ENCODE measurements at places on chromosomes 12 and 14.
A peak's percentile ranks its signal among the peaks of the same experiment; 100 is the strongest.

DNA sequence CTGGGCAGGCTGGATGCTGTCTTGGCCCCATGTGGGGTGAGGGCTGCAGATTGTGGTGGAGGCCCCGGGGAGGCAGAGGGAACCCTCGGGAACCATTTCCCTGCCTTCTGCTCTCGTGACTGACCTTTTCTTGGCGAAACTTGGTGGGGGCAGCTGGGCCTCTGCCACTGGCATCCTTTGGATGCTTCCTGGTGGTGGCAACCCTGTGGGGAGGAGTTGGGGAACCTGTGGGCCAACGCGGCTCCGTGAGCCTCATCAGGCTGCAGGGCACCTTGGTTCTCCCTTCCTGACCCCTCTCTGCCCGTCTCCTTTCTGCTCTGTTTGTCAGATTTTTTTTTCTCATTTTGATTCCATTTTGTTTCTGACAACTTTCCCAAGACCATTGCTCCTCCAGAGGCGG, 14.4 kb downstream of the TMEM121 start:
- DNase-seq: no peak

DNA sequence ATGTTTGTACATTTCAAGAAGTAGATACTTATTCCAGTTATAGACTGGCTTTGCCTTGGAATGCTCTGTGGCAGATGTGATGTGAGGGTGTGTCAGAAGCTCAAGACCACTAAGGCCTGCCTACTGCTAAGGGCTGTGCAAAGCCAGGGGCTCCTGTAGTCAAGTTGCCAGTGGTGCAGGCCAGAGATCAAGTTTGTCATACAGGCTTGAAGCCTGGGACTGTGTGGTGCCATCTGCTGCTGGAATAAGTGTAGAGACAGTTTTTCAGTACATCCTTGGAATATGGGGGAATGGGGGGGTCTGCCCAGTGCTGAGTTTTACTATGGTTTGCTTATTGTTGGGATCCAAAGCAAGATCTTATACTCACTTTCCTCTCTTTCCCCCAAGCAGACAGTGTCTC, 649.9 kb upstream of the FOXG1 start:
- peak; percentile 3 for DNase-seq

GRCh38 chr14:102278631-102278935, 26.4 kb downstream of the MOK start:
- DNase-seq: no peak

DNA sequence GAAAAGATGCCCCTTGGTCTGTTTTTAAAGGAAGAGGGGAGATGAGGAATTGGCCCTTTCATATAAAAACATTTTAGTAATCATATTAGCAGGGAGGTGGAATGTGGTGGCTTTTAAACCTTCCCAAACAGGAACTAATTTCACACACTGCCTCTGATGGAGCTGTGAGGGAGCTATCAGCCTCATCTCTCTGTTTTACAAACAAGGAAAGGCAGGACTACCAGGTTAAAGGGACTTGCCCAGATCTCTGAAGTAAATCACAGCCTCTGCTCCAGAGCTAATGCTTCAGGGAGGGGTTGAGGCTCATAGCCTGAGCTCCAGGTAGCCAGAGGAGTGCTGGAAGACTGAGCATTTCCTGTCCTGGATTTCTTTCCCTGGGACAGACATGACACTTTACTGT, 1.1 kb upstream of the BMP4 start:
- DNase-seq: no peak

DNA sequence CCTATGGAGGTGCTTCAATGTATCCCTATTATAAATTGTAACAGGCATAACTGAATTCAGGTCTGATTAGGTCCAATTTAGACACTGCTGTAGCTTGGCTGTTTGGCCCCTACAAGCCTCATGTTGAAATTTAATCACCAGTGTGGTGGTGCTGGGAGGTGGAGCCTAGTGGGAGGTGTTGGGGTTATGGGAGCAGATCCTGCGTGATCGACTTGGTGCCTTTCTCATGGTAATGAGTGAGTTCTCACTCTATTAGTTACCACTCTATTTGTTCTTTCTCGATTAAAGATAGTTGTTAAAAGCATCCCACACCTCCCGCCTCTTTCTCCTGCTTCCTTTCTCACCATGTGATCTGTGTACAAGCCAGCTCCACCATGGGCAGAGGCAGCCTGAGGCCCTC, 122.1 kb downstream of the FOXA1 start:
- no peak for DNase-seq

DNA sequence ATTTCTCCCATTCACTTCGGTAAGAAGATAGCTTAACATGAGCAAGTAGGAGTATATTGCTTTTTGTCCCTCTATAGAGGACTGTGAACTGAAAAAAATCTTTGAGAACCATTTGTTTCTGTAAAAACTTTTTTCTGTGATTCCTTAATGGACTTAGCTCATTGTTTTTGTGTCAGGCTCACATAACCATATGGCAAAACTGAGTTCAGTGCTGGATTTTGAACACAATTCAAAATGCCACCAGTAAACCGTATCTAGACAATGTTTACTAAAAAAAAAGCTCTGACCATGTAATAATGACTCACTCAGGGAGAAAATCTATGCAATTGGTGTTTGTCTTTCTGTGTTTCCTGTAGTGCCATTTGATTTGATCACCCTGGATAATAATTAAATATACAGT, 5.2 kb downstream of the TRHDE start:
- DNase-seq: no peak

GRCh38 chr14:58398495-58398894, 2.8 kb downstream of the TOMM20L start:
- no peak for DNase-seq

- DNase-seq: no peak
These were observed 1.3 kb upstream of the CAPRIN2 start for GRCh38 chr12:30756074-30756473.

GRCh38 chr12:27644158-27644845, 51.9 kb upstream of the REP15 start:
- peak; percentile 47 for DNase-seq

DNA sequence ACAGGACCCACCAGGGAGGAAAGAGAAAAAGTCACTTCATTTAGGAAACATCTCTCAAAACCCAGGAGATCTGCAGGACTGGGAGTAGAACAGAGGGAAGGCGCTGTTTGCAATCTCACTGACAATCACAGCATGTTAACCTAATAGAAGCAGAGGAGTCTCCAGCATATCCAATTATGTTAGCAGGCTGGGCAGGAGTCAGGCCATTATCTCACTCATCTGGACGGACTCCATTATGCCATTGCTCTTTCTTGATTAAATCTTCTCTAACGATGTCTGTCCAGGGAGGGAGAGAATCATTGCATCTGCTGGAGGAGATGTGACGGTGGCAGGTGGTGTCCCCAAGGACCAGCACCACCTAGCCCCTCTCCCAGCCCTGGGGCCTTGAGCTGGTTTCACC, 203.8 kb upstream of the SFSWAP start:
- DNase-seq: no peak

- no peak for DNase-seq
These were observed 170.0 kb upstream of the PRMT8 start for GRCh38 chr12:3320881-3321509.

DNA sequence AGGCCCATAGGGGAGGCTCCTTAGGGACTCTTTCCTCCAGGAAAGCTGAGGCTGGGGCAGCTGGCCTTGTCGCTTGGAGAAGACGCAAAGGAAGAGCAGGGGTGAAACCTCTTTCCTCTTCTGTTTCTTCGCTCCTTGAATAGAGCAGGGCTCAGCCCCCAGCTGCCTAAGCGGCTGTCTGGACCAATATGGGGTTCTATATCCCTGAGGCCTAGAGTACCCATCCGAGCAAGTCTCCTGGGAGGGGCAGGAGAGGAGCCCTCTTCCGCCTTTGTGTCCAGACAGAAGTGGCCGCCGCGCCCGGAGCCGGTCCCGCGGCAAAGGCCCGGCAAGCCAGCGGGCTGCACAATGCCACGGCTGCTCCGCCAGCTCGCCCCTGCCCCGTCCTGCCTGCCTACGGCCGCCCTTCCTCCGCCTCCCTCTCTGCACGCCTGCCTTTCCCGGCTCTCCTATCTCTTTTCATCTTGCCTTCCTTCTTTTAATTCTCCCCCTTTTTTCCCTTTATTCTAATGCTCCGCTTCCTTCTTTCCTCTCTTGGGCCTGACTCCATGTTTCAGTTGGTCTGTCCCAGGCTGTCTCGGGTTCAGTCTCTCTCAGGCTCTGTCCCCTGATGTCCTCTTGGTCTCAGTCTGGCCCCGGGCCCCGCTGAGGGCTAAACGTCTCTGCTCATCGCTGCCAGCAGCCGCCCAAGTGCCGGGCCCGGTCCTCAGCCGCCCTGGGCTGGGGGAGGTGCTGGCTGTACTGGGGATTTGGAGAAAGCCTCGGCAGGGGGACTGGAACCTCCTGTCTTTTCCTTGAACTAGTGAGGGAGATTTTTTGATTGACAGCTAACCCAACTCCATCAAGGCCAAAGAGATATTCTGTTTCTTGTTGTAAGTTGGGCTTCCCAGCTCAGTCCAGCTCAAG, 2.5 kb upstream of the HOXC9 start:
- DNase-seq: no peak

DNA sequence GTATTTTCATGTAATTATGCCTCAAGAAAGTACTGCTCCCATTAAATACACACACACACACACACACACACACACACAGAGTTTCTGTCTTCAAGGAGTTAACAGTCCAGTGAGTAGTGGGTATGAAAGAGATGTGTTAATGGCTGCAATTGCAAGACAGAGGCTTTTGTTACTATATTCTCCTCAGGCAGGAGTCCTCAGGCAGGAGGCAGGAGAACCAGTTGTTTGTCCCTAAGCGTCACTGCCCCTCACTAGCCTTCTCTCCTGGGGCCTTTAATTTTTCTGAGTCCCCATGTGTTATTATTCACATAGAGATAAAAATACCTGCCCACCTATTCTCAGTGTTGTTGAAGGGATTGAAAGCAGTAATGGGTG, 31.2 kb downstream of the DAD1 start:
- no peak for DNase-seq

- DNase-seq: peak; percentile 77
These were observed 48.4 kb downstream of the ETV6 start for GRCh38 chr12:11697670-11698387.

DNA sequence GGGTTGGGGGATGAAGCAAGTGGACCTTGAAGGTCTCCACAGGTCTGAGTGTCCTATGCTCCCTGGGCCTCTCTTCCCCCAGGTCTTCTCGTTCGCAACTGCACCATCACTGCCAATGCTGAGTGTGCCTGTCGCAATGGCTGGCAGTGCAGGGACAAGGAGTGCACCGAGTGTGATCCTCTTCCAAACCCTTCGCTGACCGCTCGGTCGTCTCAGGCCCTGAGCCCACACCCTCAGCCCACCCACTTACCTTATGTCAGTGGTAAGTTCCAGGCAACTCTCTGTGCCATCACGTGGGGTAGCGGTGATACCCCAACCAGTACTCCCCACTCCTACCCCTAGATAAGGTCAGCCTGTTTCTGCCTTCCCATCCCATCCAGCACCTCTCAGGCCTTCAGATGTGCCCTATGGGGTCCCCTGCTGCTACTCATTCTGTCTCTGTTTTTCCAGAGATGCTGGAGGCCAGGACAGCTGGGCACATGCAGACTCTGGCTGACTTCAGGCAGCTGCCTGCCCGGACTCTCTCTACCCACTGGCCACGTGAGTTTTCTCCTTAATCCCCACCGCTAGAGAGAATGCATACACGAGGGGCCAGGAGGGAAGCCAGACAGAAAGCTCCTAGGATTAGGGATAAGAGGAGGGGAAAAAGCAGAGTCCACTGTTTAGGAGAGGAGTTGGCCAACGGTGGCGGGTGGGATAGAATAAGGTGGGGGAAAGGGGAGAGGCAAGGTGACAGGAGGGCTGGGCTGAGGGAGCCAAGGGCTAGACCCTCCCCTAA, 1.6 kb upstream of the TAPBPL start:
- DNase-seq: no peak

GRCh38 chr14:41609704-41610183, 3.1 kb downstream of the LRFN5 start:
- DNase-seq: no peak

DNA sequence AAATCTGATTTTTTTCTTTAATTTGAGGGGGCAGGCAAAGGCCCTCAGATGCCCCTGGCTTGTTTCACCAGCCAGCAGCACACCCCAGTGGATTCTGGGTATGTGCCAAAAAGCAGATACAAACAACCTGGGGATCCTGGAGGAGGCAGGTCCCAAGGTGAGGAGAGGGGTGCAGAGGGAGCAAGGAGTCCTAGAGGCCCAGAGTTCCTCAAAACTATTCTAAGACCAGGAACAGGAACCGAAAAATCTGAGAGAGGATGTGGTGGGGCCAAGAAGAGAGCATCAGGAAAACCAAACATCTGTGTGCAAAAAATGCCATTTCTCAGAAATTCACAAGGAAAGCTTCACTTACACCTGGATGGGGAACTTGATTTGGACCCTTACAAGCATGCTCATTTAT, 8.2 kb downstream of the KCNA5 start:
- DNase-seq: no peak

DNA sequence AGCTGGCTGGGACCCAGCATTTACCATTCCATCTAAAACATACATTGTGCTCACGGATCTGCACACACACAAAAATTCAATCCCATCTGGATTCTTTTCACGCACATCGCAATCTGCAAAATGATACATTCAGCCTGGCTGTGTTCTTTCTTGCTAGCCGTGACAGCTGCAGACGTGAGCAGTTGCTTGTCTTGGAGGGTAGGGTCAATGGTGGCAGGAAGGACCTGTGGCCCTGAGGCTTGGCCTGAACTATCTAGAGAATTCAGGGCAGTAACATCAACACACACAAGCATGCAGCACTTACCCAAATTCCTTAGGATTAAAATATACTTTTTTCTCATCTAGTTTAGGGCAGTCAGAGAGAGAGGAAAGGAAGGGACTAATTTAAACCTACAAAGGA, 72.0 kb downstream of the DICER1 start:
- no peak for DNase-seq

- peak; percentile 73 for DNase-seq
These were observed at the start of gene SLC8A3 for GRCh38 chr14:70188659-70189455. Gene SLC8A3, minus strand, starts transcription at chr14:70188951. Its CDS starts 20,529 bp downstream, at chr14:70168422.

- peak; percentile 7 for DNase-seq
These were observed 22.8 kb upstream of the OASL start for GRCh38 chr12:121061831-121062230.

GRCh38 chr12:120109570-120110267, 6.8 kb downstream of the RAB35 start:
- no peak for DNase-seq

DNA sequence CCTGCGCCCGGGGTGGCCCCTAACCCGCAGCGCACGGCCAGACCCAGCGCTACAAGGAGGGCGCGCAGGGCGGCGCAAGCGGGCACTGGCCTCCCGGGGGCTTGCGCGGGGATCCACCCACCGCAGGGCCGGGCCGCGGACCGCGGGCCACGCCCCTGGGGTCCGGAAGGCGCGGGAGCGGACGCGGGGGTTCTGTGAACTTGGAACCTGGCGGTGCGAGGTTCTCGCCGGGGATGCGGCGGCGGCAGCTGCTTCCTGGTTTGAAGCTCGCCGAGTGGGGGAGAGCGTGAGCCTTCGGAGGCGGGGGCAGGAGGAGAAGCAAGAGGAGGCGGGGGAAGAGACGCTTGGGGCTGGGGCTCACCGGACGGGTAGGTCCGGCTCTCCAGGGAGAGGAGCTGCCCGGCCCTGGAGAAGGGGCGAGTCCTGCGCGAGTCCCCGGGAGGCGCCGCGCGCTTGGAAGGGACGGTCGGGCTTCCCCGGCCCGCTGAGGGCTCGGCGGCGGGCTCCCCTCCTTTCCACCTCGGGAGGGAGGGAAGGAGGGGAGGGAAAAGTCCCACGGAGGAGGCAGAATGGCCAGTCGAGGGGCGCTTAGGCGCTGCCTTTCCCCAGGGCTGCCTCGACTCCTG, at the start of gene PRKCH:
TSS of gene PRKCH (plus strand) at position 195 of the 626 bp plus-strand sequence. CDS start 523 bp downstream, outside the sequence.
- DNase-seq: peak; percentile 94
